ENCODE measurements at places on chromosomes 1 and 21.

GRCh38 chr1:177464686-177465085, 293.9 kb downstream of the BRINP2 start:
- DNase-seq = no peak

DNA sequence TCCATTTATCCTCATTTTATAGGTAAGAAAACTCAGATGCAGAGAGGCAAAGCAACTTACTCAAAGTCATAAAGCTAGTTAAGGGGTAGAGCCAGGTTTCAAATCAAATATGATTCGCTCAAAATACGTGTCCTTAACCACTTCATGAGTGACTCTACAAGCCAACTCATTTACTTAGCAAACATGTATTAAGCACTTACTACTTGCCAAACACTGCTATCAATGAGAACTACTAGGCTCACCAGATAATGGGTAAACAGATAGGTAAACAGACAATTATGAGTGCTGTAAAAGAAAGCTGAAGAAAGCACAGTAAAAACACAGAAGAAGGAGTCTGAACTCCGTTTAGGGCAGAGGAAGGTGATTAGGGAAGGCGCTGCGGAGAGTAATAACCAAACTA, 65.9 kb downstream of the WDR64 start:
- DNase-seq = no peak

- no peak for DNase-seq
Measured at GRCh38 chr1:99645699-99646531, at the start of gene PALMD. Gene PALMD (plus strand): TSS chr1:99646113. CDS start chr1:99646318, 205 bp downstream.

GRCh38 chr1:221029981-221030649, 150.9 kb downstream of the HLX start:
- no peak for DNase-seq

DNA sequence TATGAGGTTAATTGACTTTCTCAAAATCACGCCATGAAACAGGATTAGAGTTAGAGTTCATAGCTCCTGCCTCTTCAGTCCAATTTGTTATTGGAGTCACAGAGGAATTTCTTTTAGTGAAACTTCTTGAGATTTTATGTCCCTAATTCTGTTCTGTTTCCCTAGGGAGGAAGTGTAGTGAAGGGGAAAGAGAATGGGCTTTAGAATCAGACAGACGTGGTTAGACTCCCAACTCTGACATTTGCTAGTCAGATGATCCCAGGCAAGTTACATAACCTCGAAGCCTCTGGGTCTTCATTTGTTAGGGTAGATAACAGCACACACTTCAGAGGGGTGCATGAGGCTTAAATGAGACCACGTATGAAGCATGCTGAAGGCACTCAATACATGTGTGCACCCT, 83.9 kb downstream of the ASTN1 start:
- DNase-seq = no peak

- DNase-seq = no peak
Measured at GRCh38 chr1:14689996-14690615, 91.6 kb downstream of the KAZN start.

DNA sequence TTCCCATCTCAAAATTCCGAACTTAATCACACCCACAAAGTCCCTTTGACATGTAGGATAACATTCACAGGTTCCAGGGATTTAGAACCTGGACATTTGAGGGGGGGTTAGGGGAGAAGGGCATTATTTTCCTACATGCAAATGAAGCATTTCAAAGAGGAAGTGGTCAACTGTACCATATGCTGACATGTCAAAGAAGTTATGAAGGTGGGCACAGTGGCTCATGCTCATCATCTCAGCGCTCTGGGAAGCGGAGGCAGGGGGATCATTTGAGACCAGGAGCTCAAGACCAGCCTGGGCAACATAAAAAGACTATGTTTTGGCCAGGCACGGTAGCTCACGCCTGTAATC, 35.7 kb downstream of the PTP4A2 start:
- DNase-seq = no peak

GRCh38 chr1:45403298-45403697, 63.1 kb upstream of the MUTYH start:
- DNase-seq = no peak

GRCh38 chr1:209398313-209398991, 185.1 kb upstream of the CAMK1G start:
- no peak for DNase-seq

DNA sequence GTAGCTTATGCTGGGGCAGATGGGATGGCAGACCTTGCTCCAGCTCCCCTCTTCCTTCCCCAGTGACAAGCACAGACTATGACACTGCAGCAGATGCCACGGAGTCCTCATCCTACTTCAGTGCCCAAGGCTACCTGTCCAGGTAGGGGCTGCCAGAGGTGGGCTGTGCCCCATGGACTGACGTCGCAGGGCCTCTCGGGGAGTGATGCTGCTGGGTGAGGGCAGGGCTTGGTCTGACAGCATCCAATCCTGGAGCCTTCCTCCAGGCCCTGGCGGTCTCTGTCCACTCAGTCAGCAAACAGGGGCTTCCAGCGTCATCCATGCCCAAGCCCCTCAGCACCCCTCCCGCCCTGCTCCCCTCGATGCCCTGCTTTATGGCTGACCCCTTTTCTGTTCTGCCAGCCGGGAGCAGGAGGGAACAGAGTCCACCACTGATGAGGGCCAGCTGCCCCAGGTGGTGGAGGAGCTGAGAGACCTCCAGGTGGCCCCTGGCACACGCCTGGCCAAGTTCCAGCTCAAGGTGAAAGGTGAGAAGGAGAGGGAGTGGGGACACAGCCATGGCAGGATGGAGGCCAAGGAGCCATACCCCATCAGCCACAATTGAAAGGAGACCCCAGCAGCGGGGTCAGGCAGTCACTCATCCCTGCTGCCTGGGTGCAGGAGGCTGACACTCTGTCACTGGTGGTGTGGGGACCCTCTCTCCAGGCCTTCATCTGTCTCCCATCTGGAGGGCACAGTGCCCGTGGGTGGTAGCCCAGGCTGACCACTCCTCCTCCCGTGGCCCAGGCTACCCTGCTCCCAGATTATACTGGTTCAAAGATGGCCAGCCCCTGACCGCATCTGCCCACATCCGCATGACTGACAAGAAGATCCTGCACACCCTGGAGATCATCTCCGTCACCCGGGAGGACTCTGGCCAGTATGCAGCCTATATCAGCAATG, 73.6 kb downstream of the TRIM11 start:
- DNase-seq = no peak

DNA sequence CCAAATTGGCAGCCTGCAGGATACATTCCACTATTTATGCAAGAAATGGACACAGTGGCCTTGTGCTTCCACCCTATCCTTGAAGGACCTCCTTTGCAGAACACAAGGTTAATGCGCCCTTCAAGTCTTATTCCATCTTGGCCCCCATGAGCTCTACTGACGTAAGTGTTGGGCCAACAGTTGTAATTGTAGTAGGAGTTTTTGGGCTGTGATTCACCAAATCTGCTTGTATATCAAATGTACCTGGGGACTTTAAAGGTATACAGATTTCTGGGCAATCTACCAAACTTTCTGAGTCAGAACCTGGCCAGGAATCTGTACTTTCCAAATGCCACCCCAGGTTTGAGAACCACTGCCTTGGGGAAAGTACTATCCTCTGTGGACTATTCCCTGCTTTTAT, 100.9 kb upstream of the MARK1 start:
- no peak for DNase-seq

DNA sequence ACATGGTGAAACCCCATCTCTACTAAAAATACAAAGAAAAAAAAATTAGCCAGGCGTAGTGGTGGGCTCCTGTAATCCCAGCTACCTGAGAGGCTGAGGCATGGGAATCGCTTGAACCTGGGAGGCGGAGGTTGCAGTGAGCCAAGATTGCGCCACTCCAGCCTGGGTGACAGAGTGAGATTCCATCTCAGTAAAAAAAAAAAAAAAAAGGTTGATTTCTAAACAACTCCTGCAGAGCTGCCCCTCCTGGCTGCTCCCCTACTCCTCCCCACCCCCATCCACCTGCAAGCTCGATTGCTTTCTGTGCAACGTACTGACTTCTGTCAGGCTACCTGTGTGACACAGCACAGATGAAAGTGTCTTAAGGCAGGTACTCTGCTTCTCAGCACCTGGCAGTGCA, 13.3 kb downstream of the ETV3L start:
- no peak for DNase-seq

GRCh38 chr1:60891281-60891680, 191.1 kb upstream of the NFIA start:
- DNase-seq = no peak

DNA sequence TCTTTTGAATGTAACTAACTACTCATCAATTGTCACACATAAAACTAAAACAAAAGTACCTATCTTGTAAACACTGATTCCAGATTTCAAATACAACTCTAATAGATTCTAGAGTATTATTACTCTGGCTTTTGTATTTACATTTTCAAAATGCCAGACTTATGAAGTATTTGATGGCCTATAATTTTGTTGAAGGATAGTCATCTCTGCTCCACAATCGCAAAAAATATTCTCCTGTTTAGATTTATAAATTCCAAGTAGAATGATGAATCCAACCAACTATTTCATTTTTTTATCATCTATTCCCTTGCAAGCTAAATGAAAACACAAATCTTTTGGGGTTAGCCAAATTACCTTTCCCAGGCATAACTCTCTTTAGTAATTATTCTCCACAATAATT, 75.0 kb upstream of the GUCA2A start:
- no peak for DNase-seq

DNA sequence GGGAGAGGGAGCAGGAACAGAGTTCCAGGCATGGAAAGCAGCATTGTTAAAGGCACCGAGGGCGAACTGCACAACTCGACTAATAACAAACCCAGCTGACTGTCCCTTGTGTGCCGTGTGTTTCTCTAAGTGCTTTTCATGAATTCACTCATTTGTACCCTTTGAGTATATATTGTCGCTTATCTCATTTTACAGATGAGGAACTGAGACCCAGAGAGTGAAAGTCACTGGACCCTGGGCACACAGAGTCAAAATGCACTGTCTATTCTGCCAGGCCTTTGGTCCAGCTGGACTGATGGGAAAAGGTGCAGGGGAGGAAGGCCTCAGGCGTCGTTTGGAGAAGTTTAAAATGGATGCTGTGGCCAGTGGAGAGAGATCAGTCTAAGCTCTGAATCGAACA, 100.7 kb upstream of the GRIK3 start:
- DNase-seq = no peak

DNA sequence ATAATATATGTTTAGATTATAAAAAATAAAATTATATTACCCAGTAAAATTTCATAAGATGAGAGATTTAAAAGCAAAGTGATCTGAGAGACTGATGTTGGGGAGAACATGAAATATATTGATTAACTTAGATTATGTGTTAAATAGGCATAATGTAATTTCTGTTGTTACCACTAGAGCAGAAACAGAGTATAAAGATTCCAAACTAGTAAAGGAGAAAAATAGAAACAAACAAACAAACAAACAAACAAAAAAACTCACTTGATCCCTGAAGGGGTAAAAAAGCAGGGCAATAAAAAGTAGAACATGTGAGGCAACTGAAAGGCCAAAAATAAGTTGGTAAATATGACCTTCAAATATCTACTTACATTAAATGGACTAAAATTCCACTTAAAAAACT, 640.4 kb upstream of the RGS18 start:
- no peak for DNase-seq

DNA sequence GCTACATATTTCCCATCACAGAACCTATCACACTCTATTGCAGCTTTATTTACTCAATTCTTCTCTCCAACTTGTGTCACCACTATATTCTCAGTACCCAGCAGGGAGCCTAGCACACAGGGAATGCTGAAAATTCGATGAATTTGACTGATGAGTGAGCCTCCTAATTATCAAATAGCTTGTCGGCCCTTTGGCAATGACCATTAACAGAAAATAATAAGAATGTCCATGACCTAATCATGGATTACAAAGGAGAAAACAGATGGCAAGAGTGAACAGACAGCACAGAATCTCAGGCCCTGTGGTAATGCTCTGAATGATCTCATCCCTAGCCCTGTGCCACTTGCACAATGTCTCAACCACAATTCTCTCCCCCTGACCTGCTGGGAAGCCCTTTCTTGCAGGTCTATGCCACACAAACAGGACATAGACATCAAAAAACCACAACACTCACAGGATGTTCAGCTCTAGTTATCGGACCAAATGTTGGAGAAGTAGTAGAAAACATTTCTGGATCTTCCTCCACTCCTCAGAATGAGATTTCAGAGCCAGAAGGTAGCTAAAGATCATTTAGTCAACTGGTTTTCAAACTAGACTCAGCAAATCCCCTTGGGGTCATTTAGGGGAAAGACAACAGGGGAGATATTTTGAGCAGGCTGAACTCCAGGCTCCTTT, 68.4 kb downstream of the LUZP1 start:
- no peak for DNase-seq

- DNase-seq = no peak
Measured at GRCh38 chr1:248802454-248802853, 23.3 kb downstream of the SH3BP5L start.

DNA sequence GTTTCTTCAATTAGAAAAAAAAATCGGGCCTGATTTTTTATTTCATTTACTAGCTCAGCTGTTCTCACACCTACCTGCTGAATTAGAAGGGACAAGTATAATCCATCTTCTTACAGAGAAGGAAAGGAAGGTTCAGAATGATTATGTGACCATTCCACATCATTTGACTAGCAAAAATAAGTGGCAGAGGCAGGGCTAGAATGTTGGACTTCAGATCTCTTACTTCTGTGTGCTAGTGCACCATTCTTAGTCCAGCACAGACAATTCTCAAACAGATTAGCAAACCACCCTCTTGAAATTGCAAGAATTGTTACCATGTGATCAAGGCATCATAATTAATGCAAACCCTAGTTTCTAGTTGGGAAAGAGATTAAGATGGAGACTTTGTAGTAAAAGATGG, 32.7 kb downstream of the CTH start:
- no peak for DNase-seq

DNA sequence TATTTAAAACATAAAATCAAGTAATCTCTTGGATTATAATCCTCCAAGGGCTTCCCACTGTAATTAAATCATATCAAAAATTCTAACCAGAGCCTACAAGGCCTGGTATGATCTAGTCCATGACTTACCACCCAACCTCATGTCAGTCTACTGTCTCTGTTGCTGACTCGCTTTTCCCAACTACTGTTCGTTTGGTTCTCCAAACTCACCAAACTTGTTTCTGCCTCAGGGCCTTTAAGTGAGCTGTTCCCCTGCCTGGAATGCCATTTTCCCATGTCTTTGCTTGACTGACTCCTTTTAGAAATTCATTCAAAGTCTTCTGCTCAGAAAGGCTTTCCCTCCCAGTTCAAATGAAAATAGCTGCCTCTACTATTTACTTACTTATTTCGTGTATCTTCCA, 95.9 kb downstream of the ZC3H11B start:
- DNase-seq = no peak

- DNase-seq = no peak
Measured at GRCh38 chr1:244163861-244164510, 112.9 kb downstream of the ZBTB18 start.

DNA sequence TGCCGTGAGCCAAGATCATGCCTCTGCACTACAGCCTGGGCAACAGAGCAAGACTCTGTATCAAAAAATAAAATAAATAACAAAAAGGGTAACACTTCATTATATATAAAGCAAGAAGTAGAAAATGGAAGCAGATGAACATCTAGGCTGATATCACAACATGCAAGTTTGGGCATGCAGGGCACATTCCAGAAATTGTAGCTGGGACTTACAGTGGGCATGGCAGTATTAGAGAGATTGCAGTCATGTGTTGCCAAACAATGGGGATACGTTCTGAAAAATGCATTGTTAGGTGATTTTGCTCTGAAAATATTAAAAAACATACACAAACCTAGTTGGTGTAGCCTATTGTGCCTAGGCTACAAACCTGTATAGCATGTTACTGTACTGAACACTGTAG, 441.0 kb upstream of the PRMT6 start:
- DNase-seq = no peak
